ENCODE measurements at places on chromosomes 3 and 15.
A peak's percentile ranks its signal among the peaks of the same experiment; 100 is the strongest.

GRCh38 chr3:106930086-106930485, 447.2 kb upstream of the CCDC54 start:
- DNase-seq = no peak

DNA sequence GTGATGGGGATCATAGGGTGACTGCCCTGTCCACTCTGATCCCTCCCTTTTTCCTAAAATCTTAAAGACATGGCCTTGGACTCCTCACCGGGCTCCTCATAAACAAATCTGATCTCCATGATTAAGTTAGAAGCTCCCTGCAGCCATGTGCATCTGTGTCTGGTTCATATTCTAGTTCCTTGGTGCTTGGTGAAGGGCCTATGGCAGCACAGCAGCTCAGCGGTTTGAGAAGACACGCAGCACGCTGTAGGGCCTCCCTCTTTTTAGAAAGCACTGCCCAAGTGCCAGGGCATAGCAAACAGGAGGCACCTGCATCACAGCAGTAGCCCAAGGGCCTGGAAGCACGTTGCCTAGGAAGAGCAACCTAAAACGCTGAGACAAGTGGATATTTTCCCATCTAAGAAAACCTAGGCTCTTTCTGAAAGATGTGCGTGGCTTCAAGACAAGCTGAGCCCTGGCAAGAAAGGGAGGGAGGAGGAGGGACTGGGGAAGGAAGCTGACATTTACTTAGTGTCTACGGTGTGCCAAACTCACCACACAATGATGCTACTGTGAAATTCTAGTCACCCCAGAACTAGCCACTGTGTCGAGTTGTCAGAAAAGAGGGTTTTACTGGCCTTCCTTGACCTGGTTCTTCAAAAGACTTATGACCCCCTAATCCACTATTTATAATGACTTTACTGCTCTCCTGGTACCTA, 14.9 kb upstream of the ULK3 start:
- no peak for DNase-seq

GRCh38 chr3:8975081-8976020, 12.1 kb upstream of the RAD18 start:
- DNase-seq = no peak

- DNase-seq = no peak
Observed at GRCh38 chr3:137761563-137762503, 2.3 kb upstream of the SOX14 start.

DNA sequence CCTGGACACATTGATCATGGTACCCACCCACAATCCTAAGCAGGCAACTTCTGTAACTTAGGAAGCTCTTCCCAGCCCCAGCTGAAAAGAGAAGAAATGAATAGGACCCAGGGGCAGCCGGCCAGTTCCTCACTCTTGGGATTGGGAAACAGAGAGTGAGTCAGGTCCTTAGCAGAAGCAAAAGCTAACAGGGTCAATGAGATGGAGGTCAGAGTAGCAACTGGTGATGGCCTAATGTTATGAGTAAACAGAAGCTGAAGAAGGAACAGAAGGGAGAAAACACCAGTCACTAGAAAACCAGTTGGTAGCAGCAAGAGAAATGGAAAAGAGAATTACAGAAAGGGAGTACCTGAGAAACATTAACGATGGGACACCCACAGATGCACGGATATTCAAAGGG, 20.0 kb downstream of the RIOX2 start:
- peak; percentile 74 for DNase-seq

DNA sequence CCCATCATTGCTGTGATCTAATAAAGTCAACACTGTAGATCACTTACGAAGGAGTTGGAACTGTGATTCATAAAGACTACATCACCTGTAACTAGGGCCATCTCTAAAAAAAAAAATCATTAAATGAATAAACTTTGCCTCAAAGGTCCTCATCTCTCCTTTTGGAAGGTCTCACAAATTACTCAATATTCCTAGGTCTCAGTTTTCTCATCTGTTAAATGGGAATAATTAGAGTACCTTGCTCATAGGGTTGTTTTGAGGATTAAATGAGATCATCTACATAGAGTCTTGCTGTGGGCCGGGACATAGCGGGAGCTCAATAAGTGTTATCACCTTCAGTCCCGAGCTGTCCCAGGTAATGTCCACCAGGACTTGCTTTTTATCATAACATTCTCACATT, 335.1 kb upstream of the PROK2 start:
- no peak for DNase-seq

DNA sequence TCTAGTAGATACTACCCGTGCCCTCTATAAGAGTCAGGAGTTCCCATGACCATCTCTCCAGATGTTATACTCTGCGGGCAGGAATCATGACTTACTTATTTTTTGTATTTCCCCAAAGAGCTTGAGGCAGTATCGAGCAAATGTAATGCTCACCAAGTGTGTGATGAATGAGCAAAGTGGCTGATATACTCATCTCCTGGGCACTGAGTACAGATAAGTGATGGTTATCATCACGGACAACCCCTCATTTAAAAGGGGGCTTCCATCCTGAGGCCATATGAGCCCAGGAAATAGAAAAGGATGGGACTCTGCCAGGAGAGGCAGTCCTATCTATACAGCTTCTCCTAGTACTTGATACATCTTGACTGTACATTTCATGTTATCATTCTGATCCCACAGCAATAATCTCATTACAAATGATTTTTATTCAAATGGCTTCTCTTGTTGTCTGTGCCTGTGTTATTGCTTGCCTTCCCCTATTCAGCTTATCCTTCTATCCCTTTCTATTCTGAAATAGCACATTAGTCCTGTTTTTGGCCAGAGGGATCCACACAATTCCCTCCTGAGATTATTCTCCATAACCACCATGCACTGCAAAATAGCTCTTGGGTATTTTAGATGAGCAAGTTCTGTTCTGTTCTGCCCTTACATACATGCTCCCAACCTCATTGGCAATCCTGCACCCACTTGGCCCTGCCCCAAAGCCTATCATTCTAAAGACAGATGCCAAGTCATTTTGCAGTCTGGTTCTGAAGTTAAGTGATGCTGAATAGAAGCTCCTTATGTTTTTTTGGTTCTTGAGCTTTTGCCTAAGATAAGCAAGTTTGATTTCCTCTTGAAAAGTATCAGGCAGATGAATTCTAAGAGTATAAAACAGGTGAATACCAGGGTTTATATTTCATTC, 48.0 kb upstream of the MRPL3 start:
- no peak for DNase-seq

DNA sequence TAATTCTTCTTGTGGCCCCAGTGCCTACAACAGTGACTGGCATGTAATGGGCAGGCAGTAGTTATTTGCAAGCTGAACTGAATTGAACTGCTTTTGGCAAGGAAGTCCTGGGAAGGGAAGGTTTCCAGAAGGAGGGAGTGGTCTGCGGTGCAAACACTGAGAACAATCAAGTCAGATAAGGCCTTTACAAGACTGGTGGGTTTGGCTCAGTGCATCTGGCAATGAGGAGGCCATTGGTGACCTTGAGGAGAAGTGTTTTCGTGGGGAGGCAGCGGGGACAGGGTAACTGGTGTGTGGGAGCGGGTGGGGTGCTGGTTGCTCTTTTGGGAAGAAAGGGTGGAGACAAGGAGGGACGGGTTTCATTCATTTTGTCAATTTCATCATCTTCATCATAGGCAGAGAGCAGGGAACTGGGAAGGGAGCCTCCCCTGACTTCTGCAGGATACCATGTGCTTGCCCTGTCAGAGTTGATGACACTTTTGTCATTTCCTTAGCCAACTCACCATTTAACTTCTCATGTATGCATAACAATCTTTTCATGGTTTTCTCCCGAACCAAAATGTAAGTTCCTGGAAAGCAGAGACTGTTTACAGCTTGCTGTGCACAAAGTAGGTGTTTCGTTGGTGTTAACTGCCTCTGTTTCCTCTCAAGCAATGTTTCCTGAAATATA, 8.4 kb upstream of the EHD4 start:
- DNase-seq = no peak

GRCh38 chr15:88498996-88499395, 31.5 kb downstream of the MRPS11 start:
- no peak for DNase-seq

DNA sequence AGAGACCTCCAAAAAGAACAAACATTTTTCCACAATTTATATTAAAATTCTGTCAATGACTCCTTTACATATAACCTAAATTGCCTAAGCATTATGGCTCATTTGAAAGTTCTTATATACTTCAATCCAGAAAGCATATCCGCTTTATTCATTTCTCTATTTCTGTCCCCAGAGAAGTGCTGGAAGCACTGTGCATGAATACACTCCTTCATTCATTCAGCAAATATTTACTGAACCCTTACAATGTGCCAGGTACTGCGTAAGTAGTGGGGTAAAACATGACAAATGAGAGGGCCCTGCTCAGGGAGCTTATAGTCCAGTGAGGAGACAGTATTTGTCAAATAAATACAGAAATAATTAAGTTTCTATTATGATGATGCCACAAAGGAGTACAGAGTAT, 3.3 kb downstream of the PDCD10 start:
- DNase-seq = no peak

GRCh38 chr15:71044006-71044405, 71.3 kb upstream of the THSD4 start:
- DNase-seq = peak; percentile 29

GRCh38 chr3:102415553-102415952, 19.3 kb upstream of the ZPLD1 start:
- DNase-seq = peak; percentile 2

DNA sequence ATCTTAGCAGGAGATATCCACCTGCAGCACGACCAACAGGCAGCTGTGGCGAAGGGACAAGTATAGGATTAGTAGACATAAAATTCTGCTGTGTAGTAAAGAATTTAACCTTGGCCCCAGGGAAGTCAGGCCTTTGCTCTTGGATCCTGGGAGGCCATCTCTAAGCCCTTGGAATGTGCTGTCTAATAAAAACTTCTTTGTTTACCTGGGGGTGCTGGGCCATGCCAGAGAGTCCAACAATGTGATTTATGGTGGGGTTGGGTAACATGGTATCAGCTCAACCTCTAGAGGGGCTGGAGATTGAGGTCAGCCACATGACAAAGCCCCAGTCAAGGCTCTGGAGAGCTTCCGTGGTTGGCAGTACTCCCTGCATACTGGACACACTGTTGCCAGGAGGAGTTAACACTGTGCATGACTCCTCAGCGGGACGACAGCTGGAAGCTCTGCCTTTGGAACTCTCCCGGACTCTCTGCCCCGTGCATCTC, 52.4 kb downstream of the HEG1 start:
- peak; percentile 68 for DNase-seq

GRCh38 chr3:176766862-176767261, 430.4 kb downstream of the TBL1XR1 start:
- no peak for DNase-seq

- no peak for DNase-seq
Observed at GRCh38 chr3:137746808-137747207, 17.3 kb upstream of the SOX14 start.

- DNase-seq = peak; percentile 52
Observed at GRCh38 chr3:128767094-128767750, 41.2 kb downstream of the RAB7A start.

DNA sequence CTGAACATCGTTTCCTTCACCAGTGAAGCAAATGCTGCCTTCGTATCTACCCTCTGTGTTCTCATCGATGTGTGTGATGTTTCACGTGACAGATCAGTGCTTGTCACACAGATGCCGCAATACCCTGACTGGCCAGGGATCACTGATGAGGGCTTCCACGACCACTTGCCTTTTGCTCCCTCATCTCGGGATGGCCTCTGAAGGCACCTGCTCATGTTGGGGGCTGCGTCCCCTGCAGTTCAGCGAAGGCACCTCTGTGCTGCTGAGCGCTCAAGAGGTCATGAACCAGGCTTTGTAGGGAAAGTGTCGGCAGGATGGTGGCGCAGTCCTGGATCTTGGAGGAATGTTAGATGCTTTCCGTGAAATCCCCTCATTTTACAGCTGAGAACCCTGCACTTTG, 79.2 kb upstream of the KLF13 start:
- no peak for DNase-seq

- DNase-seq = peak; percentile 99
Observed at GRCh38 chr3:123749711-123750110, 134.4 kb downstream of the MYLK start.

DNA sequence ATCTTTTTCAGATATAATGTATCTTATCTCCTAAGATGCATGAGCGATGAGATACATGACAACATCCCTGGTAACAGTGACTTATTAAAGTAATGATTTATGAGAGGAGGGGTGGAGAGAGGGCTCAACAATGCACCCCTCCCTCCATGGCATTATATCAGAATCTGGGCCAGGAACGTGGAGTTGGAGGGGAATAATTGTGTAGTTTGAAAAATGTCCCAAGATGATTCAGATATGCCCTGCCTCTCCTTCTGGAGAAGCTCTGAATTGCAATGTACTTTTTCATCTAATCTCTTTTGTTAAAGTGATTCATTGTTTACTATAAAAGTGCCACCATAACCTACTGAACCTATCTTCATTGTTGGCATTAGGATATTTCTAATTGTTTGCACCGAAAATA, 86.5 kb downstream of the FRMD4B start:
- no peak for DNase-seq

GRCh38 chr3:132974097-132974496, 64.1 kb upstream of the TMEM108 start:
- no peak for DNase-seq

DNA sequence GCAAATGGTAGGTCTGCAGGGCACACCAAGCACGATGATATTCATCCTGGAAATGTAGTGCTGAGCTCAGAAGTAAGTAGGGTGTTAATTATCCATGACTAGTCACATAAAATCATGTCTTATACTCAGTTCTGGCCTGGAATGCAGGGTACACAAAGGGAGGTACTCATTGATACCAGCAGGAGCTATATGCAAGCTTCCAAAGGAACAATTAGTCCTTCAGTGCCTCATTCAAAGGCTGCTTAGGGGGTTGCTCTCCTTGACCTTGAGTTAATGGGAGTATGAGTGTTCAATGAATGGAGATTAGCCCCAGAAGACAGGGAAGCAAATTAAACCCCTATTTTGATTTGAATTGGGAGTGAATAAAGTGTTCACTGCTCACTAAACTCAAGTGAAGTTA, 38.3 kb downstream of the CNTN6 start:
- no peak for DNase-seq

DNA sequence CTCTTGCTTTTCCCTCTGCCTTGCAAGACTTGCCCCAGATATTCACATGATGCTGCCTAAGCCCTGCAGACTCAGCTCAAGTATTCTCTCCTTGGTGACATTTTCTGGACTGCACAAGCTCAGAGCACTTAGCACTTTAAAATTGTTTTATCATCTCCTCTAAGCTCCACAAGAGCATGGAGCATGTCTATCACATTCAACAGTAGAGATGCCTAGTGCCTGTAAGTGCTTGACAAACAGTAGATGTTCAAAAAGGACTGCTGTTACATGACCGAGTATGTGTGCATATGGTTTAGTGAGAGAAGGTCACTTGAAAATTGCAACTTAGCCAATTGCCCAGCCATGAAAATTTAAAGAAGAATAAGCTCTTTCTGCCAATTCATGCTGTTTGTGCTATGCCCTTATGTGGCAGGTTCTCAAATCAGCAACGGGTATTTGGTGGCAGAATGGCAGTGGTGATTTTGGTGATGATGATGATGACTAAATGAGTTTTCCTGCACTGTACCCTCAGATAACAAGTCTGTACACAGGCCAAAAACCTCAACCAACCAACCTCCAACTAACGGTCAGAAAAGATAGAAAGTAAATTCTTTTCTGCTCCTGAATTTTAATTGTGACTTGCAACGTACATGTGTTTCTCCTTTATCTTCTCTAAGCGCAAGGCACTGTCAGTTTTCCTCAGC, 647.2 kb upstream of the UBE2E2 start:
- DNase-seq = no peak

GRCh38 chr15:56628893-56629532, 104.3 kb downstream of the ZNF280D start:
- DNase-seq = no peak
